ENCODE measurements at places on chromosomes 5 and 9. TPM values are rescaled to one million over a fixed set of nuclear protein-coding genes. Genes with fewer than 3 reads are reported as not detected.

Gene CXCL14
- 3.0 TPM for total RNA-seq

Gene IL9
- not detected for total RNA-seq

Gene OTP
- total RNA-seq, result not detected

Gene NXNL2
- 3.2 TPM for total RNA-seq

Gene UBLCP1
- 30.3 TPM for total RNA-seq

Gene WNT8A
- total RNA-seq, result not detected

Gene PDGFRB
- total RNA-seq, result 207 TPM

Gene TPRN
- total RNA-seq, result 15.2 TPM

Gene FOXD4L4
- total RNA-seq, result 0.11 TPM

Gene BTNL9
- total RNA-seq, result 16.9 TPM

Gene TIFAB
- not detected for total RNA-seq

Gene ELAVL2
- total RNA-seq, result 0.99 TPM

Gene PDE8B
- total RNA-seq, result 14.0 TPM

Gene N4BP3
- 0.58 TPM for total RNA-seq

Gene ACTBL2
- total RNA-seq, result not detected

Gene GRHPR
- total RNA-seq, result 138 TPM

Gene SLCO6A1
- not detected for total RNA-seq

Gene PLAC8L1
- not detected for total RNA-seq

Gene C9orf78
- 37.0 TPM for total RNA-seq

Gene SLC6A3
- 0.24 TPM for total RNA-seq

Gene NEK6
- 41.8 TPM for total RNA-seq

Gene NMUR2
- total RNA-seq, result not detected

Gene COL23A1
- total RNA-seq, result 0.72 TPM

Gene FAM151B
- 2.8 TPM for total RNA-seq

Gene SPATA31A7
- not detected for total RNA-seq

Gene SOHLH1
- total RNA-seq, result not detected

Gene CFAP77
- not detected for total RNA-seq

Gene GKAP1
- total RNA-seq, result 12.1 TPM

Gene CCIN
- total RNA-seq, result not detected

Gene PIP5KL1
- total RNA-seq, result 1.1 TPM
